ENCODE measurements at places on chromosomes 1 and 21.

GRCh38 chr1:9652379-9653209 lies 1.1 kb downstream of the PIK3CD start:
- no peak for DNase-seq

DNA sequence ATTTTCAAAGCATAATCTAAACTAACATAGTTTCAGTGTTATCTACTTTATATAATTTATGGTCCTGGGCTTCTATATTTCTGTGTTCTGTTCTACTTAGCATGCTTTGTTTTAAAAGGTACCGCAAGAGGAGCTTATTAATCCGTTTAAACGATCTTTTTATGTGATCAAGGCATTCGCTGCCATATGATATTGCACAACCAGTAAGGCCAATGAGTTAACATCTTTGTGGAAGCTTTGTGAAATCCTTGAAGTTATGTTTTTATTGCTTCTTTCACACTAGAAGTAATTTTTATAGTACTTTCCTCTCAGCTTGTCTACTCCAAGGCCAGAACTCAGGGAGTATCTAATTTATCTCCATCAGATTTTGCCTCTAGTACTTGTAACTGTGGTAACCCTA lies 8.9 kb downstream of the LRRC8C start:
- no peak for DNase-seq

DNA sequence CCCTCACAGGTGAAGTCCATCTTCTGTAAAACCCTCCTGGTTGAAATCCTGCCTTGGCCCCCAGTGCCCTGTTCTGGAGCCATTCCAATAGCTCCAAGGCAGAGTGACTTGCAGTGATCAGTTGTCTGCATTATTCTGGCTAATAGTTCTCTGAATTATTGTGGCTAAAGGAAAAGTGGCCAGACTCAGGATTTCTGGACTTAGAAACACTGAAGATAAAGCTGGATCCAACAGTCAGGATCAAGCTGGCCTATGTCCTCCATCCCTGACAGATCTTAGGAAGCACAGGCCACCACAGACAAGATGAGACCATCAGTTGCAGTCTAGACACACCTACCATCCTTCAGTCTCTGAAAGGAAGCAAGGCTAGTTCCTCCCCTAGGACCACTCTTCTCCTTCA lies 801 bp upstream of the C2CD4D start:
- DNase-seq: no peak

DNA sequence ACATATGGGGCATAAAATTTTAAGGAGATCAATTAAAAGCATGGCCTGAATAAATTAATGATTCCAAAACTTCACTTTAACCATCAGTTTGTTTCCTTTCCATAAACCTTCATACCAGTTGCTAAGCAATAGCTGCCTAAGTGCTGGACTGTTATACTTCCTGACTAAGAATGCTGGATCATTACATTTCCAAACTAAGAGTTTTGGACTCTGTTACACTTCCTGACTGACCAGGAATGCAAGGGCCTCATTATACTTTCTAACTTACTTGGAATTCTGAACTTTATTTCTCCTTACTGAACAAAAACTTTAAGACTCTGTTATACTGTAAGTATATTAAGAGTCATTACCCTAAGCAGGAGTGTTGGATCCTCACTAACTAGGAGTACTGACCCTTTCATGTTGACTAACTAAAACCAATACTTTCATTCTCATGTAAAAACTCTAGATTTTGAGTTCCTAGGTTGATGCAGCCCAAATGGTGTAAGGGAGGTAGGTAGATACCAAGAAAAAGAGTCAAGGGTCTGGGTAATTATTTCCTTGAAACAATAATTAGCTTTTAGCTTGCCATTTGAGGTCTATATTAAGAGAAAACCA lies 118.2 kb downstream of the FAF1 start:
- no peak for DNase-seq

- DNase-seq: no peak
Observed at GRCh38 chr1:33903210-33903589, 39.3 kb downstream of the HMGB4 start.

DNA sequence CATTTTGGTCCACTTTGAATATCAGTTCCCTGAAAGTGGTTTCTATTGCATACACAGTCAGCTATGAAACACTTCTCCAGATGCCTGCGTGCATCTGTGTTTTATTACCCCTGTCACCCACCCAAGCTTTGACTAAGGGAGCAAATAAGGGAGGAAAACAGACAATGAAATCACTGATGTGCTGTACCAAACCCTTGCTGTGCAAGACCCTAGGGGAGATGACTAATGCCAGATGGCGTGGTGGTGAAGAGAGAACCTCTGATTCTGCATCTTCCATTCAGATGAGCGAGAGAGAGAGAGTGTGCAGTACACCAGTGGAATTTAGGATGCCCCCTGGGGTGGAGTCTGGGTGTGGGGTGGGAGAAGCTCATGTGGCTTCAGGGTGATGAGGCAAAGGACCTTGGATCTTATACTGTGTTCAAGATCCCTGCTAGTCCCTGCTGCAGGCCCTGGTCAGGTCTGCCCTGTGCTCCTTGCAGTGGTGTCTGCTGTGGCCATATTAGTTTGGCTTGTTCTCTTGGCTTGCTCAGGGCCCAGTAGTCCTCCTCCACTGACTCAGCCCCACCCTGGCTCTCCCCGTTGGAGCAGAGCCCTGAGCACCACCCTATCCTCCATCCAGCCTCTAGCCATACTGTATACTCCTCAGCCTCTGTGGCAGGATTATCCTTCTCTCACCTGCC lies 18.5 kb downstream of the CLCA1 start:
- no peak for DNase-seq

GRCh38 chr1:5872886-5873285 lies 119.3 kb downstream of the NPHP4 start:
- no peak for DNase-seq

DNA sequence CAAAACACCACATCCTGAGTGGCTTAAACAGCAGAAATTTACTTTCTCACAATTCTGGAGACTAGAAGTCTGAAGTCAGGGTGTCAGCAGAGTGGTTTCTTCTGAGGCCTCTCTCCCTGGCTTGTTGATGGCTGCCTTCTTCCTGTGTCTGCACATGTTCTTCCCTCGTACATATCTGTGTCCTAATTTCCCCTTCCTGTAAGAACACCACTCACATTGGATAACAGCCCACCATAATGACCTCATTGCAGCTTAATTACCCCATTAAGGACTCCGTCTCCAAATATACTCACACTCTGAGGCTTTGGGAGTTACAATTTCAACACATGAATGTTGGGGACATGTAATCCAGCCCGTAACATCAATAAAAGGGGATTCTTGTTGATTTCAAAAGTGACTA lies 23.4 kb downstream of the C8A start:
- DNase-seq: no peak

DNA sequence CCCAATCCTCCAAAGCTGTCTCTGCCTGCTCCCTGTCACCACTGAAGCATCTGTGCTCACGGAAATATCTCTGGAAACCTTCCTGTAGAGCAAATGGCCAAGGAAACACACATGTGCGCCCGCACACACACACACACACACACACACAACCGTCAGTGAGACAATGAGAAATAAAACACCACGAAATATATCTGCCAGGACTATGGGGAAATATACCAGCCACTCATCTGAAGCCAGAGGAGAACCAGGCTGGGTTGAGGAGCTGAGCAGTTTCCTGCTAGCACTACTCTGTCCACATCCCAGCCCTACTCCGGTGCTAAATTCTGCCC lies 25.1 kb upstream of the PLXNA2 start:
- DNase-seq: no peak

DNA sequence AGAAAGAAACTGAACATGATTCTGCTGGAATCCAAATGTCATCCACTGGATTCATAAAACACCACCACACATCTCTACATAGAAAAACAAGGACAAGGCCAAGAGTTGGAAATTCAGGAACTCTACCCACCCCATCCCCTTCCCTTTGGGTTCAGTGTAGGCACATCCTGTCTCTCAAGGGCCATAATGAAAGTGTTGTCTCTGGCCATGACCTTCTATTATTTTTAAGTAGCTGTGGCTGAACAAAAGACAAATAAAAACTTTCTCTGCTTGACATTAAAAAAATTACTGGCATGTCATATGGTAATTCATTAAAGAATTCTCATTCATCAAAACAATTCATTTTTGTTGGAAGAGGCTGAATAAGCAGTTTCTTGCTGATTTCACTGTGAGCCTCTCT lies 54.9 kb upstream of the ZBTB18 start:
- DNase-seq: no peak

Measured in stimulated activated CD4-positive, alpha-beta T cell treated with anti-CD3 and anti-CD28 coated beads, Interleukin-1b, Interleukin-23, amount 100 ng/mL, for 24 hours (primary cell).